Activated naive CD4-positive, alpha-beta T cell treated with anti-CD3 and anti-CD28 coated beads, Interleukin-2, amount 50 U/mL, for 16 hours (primary cell): ENCODE measurements at places on chromosomes 6 and 20.

GRCh38 chr6:116247285-116247684, 6.6 kb downstream of the TSPYL4 start:
- no peak for DNase-seq

GRCh38 chr6:33812669-33813068, 8.9 kb upstream of the MLN start:
- DNase-seq: peak; percentile 28

DNA sequence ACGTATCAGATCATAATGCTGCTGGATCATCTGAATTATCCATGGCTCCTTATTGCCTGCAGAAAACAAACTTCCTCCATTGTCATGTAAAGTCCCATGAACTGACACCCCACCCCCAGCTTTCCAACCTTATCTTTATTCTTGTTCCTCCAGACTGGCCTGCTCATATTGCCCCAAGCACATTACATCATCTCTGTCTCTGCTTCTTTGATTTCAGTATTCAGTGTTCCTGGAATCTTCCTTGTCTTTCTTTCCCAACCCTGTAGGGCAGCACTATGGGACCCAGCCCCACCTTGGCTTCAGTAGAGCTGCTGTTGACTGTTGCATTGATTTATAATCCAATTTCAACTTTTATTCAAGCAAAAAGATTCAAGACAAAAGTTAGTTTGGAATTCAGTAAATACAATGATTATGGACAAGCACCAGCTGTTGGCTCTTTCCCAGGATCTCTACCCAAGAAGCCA, 187.5 kb upstream of the ECI2 start:
- no peak for DNase-seq

DNA sequence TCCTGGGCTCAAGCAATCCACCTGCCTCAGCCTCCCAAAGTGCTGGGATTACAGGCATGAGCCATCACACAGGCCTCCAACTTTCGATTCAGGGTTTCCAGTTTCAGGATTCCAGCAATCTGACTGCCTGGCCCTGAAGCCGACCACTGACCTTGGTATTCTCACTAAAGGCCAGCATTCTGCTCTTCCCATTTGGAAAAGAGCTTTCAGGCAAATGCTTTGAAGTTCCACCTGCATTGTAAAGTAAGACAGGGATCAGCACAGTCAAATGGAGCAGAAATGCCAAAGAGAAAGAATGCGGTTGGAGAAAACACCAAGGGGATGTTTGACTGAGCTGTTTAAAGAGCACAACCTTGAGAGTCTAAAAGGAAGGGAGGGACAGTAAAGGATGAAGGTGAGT, 117.0 kb upstream of the CEP85L start:
- no peak for DNase-seq

GRCh38 chr6:193773-194310, 98.4 kb upstream of the DUSP22 start:
- peak; percentile 48 for DNase-seq

- no peak for DNase-seq
These were observed 2.7 kb downstream of the TNFAIP3 start for GRCh38 chr6:137869549-137870307.

GRCh38 chr6:15382089-15382488, 136.2 kb downstream of the JARID2 start:
- DNase-seq: no peak

DNA sequence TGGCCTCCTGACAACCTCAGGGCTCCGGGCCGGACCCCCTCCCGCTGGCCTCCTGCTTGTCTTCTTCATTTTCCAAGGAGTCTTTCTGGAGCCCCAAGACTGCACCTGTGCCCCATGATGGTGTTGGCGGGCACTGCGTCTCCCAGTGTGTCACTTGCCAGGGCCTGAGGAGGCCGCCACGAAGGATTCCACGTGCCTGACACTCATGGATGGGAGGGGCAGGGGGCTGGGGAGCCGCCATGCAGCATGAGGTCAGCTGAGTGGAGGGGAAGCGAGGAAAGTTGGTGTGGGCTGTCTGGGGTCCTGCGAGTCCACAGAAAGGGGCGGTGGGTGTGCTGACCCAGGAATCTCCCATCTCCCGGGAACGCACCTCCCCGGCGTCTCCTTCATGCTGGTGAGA, 165.7 kb downstream of the SMOC2 start:
- DNase-seq: no peak

DNA sequence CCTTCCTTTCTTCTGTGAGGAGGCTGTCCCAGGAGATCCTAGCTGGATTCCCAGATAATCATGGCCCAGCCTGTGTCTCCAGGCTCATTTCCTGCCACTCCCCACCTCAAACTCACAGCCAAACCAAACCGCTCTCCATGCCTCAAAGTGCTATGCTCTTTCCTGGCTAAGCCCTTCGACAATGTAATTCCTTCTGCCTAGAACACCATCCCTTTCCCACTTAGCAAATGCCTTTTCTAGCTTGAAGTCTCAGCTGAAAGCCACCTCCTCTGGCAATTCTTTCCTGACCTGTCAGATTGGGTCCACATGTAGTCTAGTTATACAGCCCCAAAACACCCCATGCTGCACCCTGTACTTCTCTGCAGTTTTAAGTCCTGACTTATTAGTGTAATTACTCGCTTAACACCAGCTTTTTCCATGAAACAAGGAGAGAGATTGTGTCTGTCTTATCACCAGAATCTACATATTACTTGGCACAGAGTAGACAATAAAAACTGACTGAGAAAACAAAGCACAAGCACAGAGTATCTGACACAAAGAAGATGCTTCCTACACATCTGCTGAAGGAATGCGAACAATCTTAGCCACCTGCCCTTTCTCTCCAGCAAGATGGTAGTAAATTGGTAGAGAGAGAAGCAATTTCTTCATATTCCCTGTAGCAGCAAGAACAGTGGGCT, 5.4 kb downstream of the TRIM26 start:
- no peak for DNase-seq

DNA sequence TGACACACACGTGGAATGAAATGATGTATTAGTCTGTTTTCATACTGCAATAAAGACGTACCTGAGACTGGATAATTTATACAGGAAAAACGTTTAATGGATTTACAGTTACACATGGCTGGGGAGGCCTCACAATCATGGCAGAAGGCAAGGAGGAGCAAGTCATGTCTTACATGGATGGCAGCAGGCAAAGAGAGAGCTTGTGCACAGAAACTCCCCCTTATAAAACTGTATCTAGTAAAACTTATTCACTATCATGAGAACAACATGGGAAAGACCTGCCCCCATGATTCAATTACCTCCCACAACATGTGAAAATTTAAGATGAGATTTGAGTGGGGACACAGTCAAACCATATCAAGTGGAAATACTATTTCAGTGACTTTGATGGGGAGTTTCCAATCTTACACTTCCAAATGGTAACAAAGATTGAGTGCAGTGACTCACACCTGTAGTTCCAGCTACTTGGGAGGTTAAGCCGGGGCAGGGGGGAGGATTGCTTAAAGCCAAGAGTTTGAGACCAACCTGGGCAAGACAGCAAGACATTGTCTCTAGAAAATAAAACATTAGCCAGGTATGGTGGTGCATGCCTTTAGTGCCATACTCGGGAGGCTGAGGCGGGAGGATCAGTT, 8.2 kb upstream of the LY86 start:
- DNase-seq: no peak

GRCh38 chr6:125814481-125814880, 23.7 kb downstream of the NCOA7 start:
- no peak for DNase-seq

DNA sequence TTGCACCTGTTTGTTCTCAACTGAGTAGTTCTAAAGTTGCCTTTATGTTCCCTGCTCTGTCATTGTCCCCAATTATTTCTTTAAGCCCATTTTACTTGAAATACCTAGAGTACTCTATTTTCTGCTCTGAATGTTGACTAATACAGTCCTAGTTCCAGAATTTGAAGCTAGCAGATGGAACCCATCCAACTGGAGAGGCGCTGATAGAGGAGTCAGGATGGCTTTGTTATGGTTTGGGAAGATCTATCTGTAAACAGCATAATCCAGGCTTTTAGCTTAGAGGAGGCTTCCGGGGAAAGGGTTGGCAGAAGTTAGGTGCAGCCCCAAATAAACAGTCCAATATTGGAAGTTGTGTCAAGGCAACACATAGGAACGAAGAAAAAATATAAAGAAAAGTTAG, 927.7 kb downstream of the TFAP2A start:
- DNase-seq: no peak

DNA sequence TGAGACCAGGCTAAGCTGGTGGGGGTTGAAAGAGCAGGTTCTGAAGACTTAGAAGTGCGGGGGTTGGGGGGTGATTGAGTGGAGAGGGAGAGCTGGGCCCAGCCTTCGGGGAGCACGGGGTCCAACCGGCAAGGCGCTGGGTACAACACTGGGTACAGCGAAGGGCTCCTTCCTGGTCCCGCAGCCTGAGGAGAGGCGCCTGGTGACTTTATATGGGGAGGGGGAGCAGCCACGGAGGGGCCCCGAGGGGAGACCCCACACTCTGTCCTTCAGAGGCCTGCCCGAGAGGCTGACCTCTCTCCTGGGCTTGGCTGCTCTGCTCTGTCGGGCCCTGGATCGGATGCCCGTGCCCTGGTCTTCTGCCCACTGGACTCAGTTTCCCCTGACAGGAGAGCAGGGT, 10.4 kb upstream of the NTSR1 start:
- DNase-seq: no peak

GRCh38 chr20:52748285-52748932, 223.7 kb upstream of the TSHZ2 start:
- DNase-seq: no peak

DNA sequence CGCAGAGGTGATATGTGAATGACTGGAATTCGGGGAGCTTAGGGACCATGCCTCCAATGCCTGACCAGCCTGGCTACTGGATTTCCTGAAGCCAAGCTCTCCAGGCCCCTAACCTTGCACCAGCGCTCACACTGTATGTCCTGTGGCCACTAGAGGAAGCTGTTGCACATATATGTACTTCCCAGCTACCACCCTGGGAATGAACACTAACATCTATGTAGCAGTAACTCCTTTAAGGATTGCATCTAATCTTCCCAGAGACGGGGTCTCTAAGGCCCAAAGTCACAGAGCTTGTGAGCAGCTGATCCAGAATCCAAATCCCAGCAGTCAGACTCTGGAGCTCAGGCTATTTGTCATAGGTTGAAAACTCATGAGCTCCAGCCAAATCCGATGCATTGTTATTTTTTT, 20.4 kb upstream of the BPIFB1 start:
- DNase-seq: no peak

DNA sequence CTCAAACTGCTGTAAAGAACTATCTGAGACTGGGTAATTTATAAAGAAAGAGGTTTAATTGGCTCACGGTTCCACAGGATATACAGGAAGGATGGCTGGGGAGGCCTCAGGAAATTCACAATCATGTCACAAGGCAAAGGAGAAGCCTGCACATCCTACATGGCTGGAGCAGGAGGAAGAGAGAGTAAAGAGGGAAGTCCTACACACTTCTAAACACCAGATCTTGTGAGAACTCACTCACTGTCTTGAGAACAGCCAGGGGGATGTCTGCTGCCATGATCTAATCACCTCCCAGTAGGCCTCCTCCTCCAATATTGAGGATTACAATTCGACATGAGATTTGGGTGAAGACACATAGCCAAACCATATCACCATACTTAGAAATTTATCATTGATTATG, 1307.0 kb upstream of the GJE1 start:
- no peak for DNase-seq

DNA sequence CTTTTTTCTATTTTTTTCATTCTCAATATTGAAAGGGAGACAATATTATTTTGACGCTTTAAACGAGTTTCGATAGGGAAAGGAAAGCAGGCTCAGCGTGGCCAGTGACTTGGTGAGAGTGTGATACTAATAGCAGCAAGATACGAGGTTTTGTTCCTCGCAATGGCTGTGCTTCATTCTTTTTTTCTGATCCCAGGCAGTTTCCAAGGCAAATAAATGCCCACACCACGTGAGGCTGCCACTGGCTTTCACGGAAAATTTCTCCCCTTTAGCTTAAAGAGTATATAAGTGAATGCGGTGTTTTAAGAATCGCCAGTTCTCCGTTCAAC, 196.4 kb upstream of the ZNF184 start:
- no peak for DNase-seq

- DNase-seq: no peak
These were observed 19.9 kb upstream of the BPIFA2 start for GRCh38 chr20:33148040-33148439.
